Germinal center (tissue), 1 donor: ENCODE measurements at places on chromosomes 2 and 18.
A peak's percentile ranks its signal among the peaks of the same experiment; 100 is the strongest.

GRCh38 chr2:53576166-53576565, 191.4 kb upstream of the CHAC2 start:
- no peak for DNase-seq

DNA sequence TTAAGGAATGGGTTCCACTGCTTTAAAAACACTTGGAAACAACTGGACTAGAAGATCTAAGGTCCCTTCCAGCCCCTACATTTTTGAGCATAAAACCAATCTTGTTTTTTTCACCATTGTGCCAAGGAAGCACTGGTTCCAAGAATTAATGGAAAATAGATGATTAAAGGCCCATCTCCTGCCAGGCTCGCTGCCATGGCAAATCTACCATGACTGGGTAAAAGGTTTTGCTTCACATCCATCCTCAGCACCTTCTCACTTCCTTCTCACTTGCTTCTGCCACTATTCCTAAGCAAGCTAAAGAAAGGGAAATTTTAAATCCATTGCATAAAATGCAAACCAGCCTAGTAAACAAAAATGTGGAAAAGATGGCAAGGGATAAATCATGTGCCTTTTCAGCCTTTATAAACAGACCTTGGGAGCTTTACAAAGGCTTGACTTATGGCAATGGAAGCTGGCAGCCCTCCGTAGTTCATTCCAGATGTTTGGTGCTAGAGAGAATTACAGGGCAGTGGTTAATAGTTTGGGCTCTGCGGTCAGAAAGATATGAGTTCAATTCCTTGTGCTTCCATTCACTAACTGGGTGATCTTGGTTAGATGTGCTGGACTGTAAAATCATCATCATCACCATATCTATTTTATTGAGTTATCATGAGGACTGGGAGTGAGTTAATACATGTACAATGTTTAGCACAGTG, 27.0 kb upstream of the ST3GAL5 start:
- DNase-seq, result no peak

GRCh38 chr2:212538305-212539071, at the start of gene ERBB4:
ERBB4 (minus strand) TSS chr2:212538802; CDS start chr2:212538530, 272 bp downstream.
- DNase-seq, result no peak

DNA sequence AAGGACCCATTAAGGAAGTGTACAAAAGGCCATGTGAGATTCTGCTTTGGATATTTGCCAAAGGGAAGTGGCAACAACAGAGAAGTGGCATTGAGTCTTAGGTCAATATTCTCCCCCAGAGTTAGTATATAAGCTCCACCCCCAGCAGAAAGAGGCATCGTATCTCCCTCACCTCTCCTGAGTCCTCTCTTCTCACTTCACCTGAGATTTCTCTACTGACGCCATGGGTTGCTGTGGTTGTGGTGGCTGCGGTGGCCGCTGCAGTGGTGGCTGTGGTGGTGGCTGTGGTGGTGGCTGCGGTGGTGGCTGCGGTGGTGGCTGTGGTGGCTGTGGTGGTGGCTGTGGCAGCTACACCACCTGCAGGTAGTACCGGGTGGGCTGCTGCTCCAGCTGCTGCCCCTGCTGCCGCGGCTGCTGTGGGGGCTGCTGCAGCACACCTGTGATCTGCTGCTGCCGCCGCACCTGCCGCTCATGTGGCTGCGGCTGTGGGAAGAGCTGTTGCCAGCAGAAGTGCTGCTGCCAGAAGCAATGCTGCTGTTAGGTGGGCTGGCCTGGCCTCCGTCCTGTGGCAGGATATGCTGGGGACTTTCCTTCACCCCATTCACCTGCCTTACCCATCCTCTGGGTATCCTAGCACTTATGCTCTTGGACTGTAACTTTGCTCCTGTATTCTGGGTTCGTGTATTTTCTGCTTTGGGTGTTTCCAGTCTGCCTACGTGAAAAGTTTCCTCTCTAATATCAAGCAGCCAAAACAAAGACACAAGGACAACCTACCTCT, 5.9 kb downstream of the SCYGR3 start:
- no peak for DNase-seq

DNA sequence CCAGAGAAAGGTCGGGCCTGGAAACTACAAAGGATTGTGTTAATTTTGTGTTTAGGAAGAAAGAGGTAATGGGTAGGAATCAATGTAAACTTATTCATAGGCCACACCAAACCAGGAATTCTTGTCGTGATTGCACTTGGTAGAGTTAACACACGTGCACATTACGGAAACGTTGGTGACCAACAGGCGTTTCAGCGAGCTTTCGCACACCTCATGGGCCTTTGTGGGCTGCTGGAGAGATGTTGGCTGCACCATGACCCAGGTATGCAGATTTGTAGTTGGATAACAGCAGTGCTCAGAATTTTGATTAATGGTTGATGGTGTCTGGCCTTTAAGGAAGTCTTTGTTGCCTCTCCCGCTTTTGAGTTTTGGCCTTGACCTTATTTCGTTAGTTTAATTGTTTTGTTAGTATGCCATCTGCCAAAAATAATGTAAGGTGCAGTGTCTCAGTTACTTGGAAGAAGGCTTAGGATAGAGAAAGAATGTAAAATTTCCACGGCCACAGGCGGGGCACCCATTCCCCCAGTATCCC, 1.9 kb downstream of the ZNF236 start:
- DNase-seq, result no peak

GRCh38 chr2:232521959-232522622, 1.9 kb downstream of the PRSS56 start:
- DNase-seq, result peak; percentile 86

- DNase-seq, result no peak
Measured at GRCh38 chr2:148501545-148501944, 143.0 kb upstream of the EPC2 start.

- DNase-seq, result no peak
Measured at GRCh38 chr2:174575124-174575776, 22.4 kb downstream of the WIPF1 start.

DNA sequence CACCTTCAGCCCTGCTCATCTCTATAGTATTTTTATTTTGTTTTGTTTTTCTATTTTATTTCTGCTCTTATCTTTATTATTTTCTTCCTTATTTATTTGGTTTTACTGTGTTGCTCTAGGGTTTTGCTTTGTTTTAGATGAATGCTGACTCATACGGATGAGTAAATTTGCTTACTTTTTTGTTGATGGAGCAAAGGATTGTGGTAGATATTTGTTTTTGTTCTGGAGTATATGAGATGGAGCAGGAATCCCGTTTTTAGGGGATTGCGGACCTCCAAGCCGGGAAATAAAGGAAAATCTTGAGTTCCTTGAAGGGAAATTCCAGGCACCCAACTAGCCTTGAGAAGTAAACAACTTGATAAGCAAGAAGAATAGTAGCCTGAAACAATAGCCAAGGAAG, 15.3 kb upstream of the COLEC12 start:
- DNase-seq, result no peak

DNA sequence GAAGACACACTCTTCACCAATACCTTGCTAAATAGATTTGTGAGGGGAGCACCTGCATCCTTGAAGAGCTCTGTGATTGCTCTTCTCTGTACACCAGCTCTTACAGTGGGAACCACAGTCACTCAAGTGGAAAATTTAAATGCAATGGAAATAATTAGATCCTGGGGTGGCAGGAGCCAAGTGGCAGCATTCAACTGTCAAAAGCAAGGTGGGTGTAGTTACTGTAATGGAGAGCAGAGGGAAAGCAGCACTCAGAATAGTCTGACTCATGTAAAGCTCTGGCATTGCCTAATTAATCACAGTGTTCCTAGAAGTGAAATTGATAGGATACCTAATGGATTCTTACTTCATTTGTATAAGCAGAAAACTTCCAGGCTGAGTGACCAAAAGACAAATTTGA, 245.8 kb downstream of the KCNE4 start:
- no peak for DNase-seq

DNA sequence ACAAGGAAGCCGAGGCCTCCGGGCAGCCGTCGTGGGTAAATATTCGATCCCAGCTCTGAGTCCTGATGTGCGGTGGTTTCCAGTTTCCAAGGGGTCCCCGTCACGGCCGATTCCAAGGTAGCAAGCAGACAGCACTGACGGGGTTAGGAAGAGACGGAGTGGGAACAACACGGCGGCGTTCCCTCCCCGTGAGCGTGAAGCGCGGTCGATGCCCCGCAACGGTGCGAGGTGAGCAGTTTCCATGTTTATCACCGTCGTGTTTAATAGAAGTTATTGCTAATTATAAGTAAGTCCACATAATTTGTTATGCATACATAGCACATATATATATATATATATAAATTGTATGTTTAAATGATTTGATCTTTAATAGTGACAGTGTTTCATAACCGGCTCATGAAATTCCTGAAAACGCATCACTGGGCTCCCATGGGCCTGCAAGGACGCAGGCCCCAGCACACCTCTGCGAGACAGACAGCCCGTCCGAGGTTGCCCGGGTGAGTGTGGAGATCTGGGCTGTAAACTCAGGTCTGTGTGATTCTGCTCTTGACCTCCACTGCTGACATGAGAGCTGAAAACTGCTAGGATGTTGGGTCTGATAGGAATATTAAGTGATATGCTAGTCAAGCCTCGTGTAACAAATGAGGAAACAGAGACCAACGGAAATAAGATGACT, 243.5 kb upstream of the SALL3 start:
- no peak for DNase-seq

DNA sequence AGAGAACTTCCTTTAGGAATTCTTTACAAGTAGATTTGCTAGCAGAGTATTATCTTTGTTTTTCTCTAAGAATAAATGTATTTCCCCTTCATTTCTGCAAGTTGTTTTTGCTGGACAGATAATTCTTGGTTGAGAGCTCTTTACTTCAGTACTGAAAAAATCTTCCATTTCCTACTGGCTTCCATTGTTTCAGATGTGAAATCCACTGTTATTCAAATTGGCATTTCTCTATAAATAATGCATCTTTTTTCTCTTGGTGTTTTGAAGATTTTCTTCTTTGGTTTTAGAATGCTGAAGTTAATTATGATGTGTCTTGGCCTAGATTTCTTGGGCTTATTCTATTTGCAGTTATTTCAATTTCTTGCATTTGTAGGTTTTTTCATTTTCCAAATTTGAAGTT, 270.0 kb upstream of the GYPC start:
- DNase-seq, result no peak

GRCh38 chr2:226312155-226312554, 487.5 kb downstream of the IRS1 start:
- no peak for DNase-seq

DNA sequence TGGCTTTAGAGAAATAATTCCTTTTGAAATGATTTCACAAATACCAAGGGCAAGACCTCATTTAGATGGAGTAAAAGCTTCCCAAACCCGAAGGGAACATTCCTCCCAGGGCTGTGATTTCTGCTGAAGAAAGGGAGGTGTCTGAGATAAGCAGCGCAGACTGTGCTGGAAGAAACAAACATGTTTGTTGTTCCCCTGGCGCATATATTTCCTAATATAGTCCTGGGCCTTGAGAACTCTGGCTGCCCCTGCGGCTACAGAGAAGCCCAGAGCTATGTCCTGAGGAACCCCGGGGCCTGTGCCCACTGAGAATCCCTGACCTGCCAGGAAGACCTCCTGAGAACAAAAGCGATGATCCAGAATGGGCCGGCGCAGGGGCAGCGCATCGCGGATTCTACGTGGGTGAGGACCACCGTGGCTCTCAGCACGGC, 372.6 kb upstream of the NT5C1B start:
- DNase-seq, result no peak

GRCh38 chr2:31347319-31347718, 67.2 kb downstream of the XDH start:
- DNase-seq, result no peak

DNA sequence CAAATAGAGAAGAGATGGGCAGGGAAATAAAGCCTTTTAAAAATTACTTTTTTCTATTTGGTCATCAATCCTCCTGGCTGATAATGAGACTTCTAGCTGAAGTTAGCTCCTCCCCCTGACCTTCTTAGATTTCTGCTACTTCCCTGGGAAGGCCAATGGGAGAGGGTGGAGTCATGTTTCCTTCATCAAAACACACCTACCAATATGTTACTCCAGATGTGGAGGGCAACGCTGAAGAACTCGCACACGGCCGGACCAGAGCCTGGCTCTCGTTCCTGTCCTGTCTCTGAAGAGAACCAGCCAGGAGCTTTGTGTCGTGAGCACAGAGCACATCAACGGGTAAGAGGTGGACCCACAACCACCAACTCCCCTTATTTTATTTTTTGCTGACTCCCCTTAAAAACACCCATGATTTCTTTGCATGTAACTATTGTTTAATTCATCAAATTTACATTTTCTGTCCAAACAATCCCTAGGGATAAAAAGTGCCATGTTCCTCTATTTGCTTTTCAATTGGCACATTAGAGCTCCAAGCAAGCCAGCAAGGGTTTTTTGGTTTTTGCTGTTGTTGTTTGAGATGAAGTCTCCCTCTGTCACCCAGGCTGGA, 94.9 kb downstream of the ADD2 start:
- no peak for DNase-seq

- DNase-seq, result no peak
Measured at GRCh38 chr18:52582516-52582915, 242.5 kb downstream of the DCC start.

DNA sequence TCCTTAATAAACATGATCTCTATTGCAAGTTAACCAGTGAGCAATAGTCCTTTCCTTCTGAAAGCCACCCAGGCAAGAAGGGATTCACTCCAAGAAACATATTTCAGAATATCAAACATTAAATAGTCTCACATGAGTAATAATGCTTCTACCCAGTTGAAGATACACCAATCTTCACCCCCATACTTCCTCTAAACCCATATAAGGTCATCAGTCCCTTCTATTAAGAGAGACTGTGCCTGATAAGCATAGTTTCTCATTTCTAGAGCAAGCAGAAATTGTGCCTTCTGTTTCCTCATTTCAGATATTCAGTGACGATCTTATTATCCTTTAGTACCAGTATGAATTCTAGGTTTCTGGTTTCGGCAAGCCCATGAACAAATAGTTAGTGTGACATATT, 64.6 kb downstream of the DSEL start:
- no peak for DNase-seq

GRCh38 chr2:100302585-100302892, 19.8 kb downstream of the LONRF2 start:
- DNase-seq, result no peak

DNA sequence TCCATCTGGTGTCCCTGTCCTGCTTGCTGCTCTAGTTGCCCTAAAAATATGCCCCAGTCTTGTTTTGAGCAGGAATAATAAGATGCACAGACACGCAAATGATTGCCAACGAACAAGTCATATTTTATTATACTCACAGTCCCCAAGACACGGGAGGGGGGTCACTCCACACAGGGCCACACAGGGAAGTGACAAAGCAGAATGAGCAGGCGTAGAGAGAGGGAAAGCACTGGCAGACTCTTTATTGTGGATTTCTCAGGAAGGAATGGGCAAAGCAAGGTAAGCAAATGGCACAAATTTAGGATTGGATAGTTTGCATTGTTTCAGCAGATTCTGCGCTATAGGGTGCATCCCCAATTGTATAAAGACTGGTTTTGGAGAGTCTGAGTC, 20.7 kb upstream of the ZDBF2 start:
- DNase-seq, result no peak

GRCh38 chr18:10841203-10841602, 308.2 kb downstream of the PIEZO2 start:
- DNase-seq, result no peak

- DNase-seq, result no peak
Measured at GRCh38 chr18:37481072-37481471, 84.5 kb downstream of the CELF4 start.

- no peak for DNase-seq
Measured at GRCh38 chr2:109720380-109721106, 73.6 kb upstream of the RGPD5 start.

- DNase-seq, result no peak
Measured at GRCh38 chr2:105598829-105599698, 145.6 kb upstream of the NCK2 start.

- no peak for DNase-seq
Measured at GRCh38 chr2:191923652-191923997, 76.7 kb upstream of the CAVIN2 start.
